ENCODE measurements at places on chromosomes 7 and 10.

- peak; percentile 98 for DNase-seq
Observed at GRCh38 chr7:100428199-100428966, at the start of gene ZCWPW1. TSS of gene ZCWPW1 (minus strand) at chr7:100428703. CDS start at chr7:100420649, 8,054 bp downstream.

DNA sequence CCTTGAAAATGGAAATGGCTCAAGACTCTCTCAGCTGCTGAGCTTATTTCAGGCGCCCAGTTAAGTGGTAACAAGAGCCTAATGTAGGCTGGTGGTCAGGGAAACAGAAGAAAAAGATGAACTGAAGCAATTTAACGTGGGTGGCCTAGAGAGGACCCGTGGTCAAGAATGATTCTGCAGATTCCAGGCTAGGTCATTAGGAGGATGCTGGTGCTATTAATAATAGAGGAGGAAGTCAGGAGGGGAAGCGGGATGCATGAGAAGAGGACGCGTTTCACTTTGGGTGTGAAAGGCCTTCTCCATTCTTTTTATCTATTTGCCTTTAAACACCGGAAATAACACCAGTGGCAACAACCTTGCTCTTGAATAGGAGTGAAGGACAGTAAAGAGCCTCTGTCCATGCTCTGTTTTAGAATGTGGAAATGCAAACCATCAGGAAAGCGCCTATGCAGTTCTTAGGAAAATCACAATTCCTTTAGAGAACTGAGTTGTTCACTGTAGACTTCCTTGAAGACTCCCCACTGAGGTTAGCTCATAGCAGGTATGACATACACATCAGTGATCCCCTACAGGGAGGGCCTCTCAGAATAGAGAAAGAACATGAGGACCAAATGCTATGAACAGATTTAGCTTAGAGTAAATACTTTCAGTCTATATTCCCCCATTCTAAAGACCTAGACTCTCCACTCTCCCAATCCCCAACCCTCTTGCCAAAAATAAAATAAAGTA is 8.6 kb downstream of the LIPA start:
- no peak for DNase-seq

DNA sequence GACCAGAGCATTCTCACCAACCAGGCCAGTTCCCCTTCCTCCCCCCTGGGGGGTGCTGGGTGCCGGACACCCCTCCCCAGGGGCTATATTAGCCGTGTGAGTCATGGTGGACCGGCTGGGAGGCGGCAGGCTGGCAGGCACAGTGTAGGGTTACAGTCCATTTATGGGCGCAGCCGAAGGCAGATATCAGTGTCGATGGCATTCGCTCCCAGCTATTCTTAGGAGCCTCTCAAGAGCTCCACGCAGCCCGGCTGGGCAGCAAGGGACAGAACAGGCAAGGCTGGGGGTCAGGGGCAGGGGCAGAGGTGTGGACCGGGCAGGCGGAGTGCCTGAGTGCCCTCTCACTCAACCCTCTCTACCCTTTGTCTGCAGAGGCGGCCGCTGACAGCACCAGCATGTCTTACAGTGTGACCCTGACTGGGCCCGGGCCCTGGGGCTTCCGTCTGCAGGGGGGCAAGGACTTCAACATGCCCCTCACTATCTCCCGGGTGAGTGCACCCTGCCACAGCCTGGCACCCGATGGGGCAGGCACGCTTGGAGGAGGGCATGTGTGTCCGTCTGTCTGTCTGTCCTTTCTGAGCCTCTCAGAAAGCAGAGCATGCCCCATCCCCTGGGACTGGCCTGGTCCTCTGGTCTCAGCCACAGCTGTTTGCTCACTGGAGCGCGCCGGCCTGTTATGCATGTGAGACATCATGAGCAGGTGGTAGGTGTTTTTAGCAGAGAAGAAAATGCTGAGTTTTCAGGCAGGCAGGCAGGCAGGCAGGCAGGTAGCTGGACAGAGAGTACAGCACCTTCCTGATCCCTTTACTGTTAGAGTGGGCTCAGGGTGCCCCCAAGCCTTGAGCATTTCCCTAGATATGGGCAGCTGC is at the start of gene LDB3:
Gene LDB3, plus strand, starts transcription at position 215 of the 869 bp plus-strand sequence. Its CDS starts 181 bp downstream, at position 396.
- no peak for DNase-seq

GRCh38 chr10:132698761-132699391 is 87.1 kb downstream of the NKX6-2 start:
- DNase-seq, result no peak

Measured in CD4-positive, alpha-beta T cell treated with Interleukin-6 at 100 ng/mL for 8 hours (primary cell).